ENCODE measurements at places on chromosomes 12 and 14.

DNA sequence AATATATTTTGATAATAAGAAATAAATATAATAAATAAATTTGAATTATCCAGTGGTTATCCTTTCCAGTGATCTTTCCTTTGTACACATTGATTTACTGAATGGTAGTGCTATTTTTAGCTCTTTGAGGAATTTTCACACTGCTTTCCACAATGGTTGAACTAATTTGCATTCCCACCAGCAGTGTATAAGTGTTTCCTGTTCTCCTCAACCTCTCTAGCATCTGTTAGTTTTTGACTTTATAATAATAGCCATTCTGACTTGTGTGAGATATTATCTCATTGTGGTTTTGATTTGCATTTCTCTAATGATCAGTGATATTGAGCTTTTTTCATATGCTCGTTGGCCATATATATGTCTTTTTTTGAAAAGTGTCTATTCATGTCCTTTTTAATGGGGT is 333.7 kb downstream of the RAD51B start:
- DNase-seq, result no peak

- DNase-seq, result no peak
These were observed 19.7 kb downstream of the PHETA1 start for GRCh38 chr12:111349101-111349747.

DNA sequence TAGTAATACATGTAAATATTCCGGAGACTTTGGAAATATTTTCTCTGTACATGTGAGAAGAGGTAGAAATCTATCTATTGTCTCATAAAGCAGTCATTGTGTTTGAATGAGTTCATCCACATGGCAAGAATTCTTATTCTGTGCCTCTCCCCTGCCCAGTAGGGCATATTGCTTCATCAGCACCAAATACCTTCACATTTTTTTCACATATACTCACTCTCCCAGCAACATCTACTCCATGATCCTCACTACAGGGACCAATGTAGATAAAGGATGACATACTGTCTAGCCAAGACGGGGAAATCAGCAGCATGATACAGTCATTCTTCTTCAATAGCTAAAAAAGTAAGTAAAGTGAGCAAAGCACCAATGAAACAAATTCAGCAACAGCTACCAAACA is 1.3 kb upstream of the TAS2R14 start:
- DNase-seq, result no peak

DNA sequence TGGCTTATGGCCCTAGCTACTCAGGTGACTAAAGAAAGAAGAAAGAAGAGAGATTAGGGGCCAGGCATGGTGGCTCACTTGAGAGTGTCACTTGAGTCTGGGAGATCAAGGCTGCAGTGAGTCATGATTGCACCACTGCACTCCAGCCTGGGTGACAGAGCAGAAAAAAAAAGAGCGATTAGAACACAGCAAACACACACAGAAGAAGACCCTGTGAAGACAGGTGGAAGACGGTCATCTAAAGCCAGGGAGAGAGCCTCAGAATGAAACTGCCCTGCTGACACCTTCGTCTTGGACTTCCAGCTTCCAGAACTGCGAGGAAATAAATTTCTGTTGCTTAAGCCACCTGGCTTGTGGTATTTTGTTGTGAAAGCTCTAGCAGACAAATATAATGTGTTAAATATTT is 17.5 kb upstream of the PPP1CC start:
- DNase-seq, result no peak

DNA sequence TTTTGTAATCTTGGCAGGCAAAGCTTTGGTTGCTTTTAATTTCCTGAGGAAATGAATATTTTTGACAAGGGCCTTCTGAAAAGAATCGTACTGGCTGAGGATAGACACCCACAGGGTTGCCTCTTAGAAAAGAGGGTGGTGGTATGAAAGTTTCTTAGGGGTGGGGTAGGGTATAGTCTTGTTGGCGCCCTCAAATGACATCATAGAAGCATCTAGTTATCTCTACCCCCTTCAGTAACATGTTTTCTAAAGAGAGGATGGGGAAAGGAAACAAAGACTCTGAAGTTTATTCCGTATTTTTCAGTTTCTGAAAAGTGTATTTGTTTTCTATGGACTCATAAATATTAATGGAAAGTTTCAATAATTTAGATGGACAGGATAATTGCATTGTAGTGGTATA is 13.7 kb downstream of the PRKCH start:
- no peak for DNase-seq

DNA sequence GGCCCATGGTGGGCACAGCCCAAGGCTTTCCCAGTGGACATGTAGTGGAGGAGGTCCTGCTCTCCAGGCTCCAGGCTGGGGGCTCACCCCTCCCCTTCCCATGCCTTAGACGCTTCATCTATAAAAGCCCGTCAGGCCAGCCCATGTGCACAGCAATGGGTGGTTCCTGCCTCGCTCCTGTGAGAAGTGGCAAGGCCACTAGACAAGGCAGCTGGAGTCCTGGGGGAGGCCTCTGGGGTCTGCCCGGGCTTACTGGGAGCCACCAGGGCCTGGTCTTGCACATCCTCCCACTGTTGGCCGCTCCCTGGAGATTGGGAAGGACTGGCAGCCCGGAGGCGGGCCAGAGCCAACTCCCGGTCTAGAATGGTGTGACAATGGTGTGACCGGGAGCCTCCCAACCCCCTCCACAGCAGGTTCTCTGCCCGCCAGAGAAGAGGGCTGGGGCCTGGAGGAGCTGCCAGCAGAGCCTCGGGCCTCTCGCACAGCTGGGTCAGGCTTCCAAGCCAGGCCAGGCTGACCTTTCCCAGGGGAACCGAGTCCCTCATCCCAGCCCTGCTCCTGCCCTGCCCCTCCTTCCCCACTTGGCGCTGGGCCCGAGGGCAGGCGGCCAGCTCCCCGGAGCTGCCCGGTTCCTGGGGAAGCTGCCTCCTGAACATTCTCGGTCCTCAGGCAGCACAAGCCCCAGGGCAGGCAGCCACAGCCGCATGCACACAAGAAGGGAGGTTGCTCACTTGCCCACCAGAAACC is 97.9 kb downstream of the RFLNA start:
- DNase-seq, result peak; percentile 61

GRCh38 chr14:68461086-68461485 is 331.8 kb downstream of the ZFP36L1 start:
- no peak for DNase-seq
